Activated naive CD8-positive, alpha-beta T cell treated with anti-CD3 and anti-CD28 coated beads, Interleukin-2, amount 10 ng/mL, durations not matched to agents 7 days and 5 days (primary cell): ENCODE measurements at places on chromosomes 16 and 17.
A peak's percentile ranks its signal among the peaks of the same experiment; 100 is the strongest.

GRCh38 chr17:32520104-32520701 is 33.4 kb downstream of the CDK5R1 start:
- DNase-seq, result peak; percentile 62
- H3K4me1 ChIP-seq, result peaks cover 74% of the 10 kb centered on the region
- H3K27me3 ChIP-seq, result no peaks in the 10 kb centered on the region
- H3K36me3 ChIP-seq, result peaks cover 5% of the 10 kb centered on the region
- H3K4me3 ChIP-seq, result peak overlapping the region; percentile 81

DNA sequence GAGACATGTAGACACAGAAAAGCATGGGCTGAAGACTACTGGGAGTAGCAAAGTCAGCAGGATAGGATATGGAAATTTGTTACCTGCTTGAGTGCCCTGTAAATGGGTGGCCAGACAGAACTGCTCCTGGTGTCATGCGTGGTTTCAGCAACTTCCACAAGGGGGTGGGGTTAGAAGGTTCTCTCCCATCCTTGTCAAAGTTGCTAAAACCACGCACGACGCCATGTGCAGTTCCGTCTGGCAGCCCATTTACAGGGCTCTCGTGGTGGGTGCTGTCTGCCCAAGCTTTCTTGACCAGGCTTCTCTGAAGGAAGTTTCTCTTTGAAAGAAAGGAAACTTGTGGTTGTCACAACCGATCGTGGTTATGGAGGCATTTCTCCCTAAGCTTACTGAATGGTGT is 6.9 kb upstream of the DBNDD1 start:
- peaks cover 17% of the 10 kb centered on the region for H3K4me1 ChIP-seq
- H3K27me3 ChIP-seq, result peaks cover 4% of the 10 kb centered on the region
- no peak overlapping the region for H3K27ac ChIP-seq
- no peak for DNase-seq
- H3K36me3 ChIP-seq, result peaks cover 2% of the 10 kb centered on the region
- H3K4me3 ChIP-seq, result peak overlapping the region; percentile 2

- H3K27ac ChIP-seq, result no peak overlapping the region
- H3K27me3 ChIP-seq, result peaks cover 5% of the 10 kb centered on the region
- H3K4me1 ChIP-seq, result peaks cover 1% of the 10 kb centered on the region
Observed at GRCh38 chr16:1080801-1081733, 8.5 kb downstream of the SSTR5 start.

GRCh38 chr17:67027031-67027628 is 17.2 kb upstream of the CACNG1 start:
- no peaks in the 10 kb centered on the region for H3K27me3 ChIP-seq
- no peak for DNase-seq
- H3K27ac ChIP-seq, result no peak overlapping the region
- no peaks in the 10 kb centered on the region for H3K4me1 ChIP-seq

- no peaks in the 10 kb centered on the region for H3K27me3 ChIP-seq
- H3K36me3 ChIP-seq, result no peaks in the 10 kb centered on the region
- H3K27ac ChIP-seq, result no peak overlapping the region
- no peak overlapping the region for H3K4me3 ChIP-seq
Observed at GRCh38 chr16:62965831-62966230, 929.6 kb upstream of the CDH8 start.

DNA sequence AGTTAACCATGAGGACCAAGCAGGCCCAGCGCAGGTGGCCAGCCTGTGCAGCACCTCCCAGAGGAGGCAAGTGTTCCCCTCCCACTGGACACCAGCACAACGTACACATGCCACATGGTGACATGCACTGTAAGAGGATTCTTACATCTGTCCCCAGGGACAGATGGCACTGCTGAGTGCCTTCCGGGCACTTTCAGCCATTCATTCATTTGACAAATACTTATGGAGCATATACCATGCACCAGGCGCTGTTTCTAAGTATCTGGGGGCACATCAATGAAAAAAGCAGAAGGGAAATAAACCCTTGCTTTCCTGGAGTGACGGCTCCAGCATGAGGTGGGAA is 79.6 kb downstream of the GAS7 start:
- no peak overlapping the region for H3K27ac ChIP-seq
- no peak for DNase-seq
- H3K4me1 ChIP-seq, result peaks cover 55% of the 10 kb centered on the region
- no peak overlapping the region for H3K4me3 ChIP-seq
- H3K36me3 ChIP-seq, result no peaks in the 10 kb centered on the region

GRCh38 chr17:80272366-80272765 is 11.7 kb downstream of the RNF213 start:
- H3K27me3 ChIP-seq, result no peaks in the 10 kb centered on the region
- peaks cover 29% of the 10 kb centered on the region for H3K4me1 ChIP-seq
- no peak for DNase-seq
- H3K36me3 ChIP-seq, result peaks cover 37% of the 10 kb centered on the region
- H3K27ac ChIP-seq, result no peak overlapping the region

GRCh38 chr17:6456914-6457687 is 12.8 kb downstream of the PIMREG start:
- no peak overlapping the region for H3K4me3 ChIP-seq
- no peak overlapping the region for H3K27ac ChIP-seq
- peaks cover 16% of the 10 kb centered on the region for H3K27me3 ChIP-seq
- no peaks in the 10 kb centered on the region for H3K36me3 ChIP-seq
- no peak for DNase-seq

DNA sequence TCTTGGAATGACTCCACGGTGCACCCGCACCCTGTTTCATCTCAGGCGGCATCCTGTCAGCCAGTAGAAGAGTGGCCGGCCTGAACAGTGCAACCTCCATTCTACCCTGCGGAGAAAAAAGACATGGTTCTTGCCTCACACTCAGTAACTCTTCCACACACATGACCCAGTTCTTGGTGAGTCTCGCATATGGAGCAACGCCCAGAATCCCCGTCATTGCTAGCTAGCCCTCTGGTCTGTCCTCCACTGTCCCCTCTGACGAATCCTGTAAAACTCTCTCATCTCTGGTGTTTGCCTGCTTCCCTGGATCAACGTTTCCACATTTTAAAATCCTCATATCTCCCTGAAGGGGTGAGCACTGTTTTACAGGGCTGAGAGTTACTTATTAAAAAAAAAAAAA is 4.2 kb upstream of the RDM1 start:
- no peak overlapping the region for H3K27ac ChIP-seq
- no peak for DNase-seq
- peaks cover 5% of the 10 kb centered on the region for H3K36me3 ChIP-seq
- peaks cover 2% of the 10 kb centered on the region for H3K27me3 ChIP-seq
- no peak overlapping the region for H3K4me3 ChIP-seq
- H3K4me1 ChIP-seq, result peaks cover 14% of the 10 kb centered on the region

DNA sequence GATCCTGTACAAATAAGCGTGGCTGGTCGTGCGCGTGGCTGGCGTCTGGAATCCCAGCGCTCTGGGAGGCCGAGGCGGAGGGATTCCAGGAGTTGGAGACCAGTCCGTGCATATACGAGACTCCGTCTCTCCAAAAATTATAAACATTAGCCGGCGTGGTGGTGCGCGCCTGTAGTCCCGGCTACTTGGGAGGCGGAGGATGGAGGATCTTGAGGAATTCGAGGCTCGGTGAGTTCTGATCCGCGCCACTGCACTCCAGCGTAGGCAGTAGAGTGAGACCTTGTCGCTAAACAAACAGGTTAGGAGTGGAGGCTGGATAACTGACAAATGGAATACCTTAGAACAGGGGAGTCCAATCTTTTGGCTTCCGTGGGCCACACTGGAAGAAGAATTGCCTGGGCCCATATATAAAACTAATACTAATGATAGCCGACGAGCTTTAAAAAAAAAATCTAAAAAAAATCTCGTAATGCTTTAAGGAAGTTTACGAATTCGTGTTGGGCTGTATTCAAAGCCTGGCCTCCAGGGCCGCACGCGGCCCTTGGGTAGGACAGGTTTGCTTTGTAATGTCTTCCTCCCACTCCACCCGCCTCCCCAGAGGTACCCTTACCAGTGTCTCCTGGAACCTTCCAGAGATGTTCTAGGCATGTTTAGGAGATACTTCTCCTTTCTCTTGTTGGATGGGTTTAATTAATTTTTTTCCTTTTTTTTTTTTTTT is 909 bp upstream of the RSL1D1 start:
- H3K36me3 ChIP-seq, result peaks cover 30% of the 10 kb centered on the region
- H3K27me3 ChIP-seq, result no peaks in the 10 kb centered on the region
- H3K4me3 ChIP-seq, result peak overlapping the region; percentile 97
- peaks cover 28% of the 10 kb centered on the region for H3K4me1 ChIP-seq

GRCh38 chr17:66190738-66191592 is 968 bp downstream of the CEP112 start:
- H3K4me1 ChIP-seq, result peaks cover 12% of the 10 kb centered on the region
- no peak overlapping the region for H3K27ac ChIP-seq
- peaks cover 4% of the 10 kb centered on the region for H3K27me3 ChIP-seq
- peaks cover 2% of the 10 kb centered on the region for H3K36me3 ChIP-seq

DNA sequence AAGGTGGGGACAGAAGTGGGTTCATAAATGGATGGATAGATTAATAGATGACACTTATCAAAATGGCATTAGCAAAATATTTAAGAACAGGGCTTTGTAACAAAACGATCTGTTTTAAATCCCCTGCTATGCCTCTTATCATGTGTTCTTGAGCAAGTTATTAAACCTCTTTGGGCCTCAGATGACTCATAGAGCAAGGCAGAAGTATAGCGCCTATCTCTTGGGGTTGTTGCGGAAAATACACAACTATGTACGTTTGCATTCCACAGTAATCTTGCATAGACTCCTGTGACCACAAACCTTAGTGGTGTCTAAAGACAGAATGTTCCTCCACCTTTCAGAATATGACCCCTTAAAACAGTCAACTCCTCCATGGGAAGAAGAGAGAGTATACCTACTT is 116.8 kb downstream of the CDYL2 start:
- no peak for DNase-seq
- peaks cover 2% of the 10 kb centered on the region for H3K27me3 ChIP-seq
- peaks cover 2% of the 10 kb centered on the region for H3K4me1 ChIP-seq
- H3K27ac ChIP-seq, result no peak overlapping the region
- H3K36me3 ChIP-seq, result no peaks in the 10 kb centered on the region

- H3K27me3 ChIP-seq, result peaks cover 3% of the 10 kb centered on the region
- H3K4me3 ChIP-seq, result peak overlapping the region; percentile 96
- no peak for DNase-seq
- H3K36me3 ChIP-seq, result peaks cover 10% of the 10 kb centered on the region
- H3K4me1 ChIP-seq, result peaks cover 38% of the 10 kb centered on the region
Observed at GRCh38 chr17:79010304-79010646, 711 bp upstream of the CANT1 start.

DNA sequence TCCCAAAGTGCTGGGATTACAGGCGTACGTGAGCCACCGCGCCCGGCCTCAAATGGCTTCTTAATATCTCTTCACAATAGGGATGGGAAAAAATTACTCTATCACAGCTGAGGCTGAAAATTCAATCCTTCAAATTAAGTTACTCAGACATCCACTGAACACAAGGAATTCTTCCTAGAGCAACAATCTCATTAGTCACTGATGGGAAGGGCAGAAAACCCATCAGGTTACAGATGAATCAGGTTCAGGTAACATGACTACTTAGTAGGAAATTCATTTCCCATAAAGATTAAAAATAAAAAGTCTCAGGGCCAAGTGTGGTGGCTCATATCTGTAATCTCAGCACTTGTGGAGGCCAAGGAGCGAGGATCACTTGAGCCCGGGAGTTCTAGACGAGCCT is 42.5 kb upstream of the ABR start:
- peaks cover 7% of the 10 kb centered on the region for H3K36me3 ChIP-seq
- DNase-seq, result no peak
- H3K4me1 ChIP-seq, result peaks cover 7% of the 10 kb centered on the region
- no peak overlapping the region for H3K27ac ChIP-seq
- peaks cover 12% of the 10 kb centered on the region for H3K27me3 ChIP-seq
- H3K4me3 ChIP-seq, result no peak overlapping the region

GRCh38 chr16:80171746-80172145 is 369.0 kb upstream of the DYNLRB2 start:
- no peaks in the 10 kb centered on the region for H3K27me3 ChIP-seq
- H3K36me3 ChIP-seq, result no peaks in the 10 kb centered on the region
- no peak overlapping the region for H3K4me3 ChIP-seq
- no peak for DNase-seq
- H3K4me1 ChIP-seq, result no peaks in the 10 kb centered on the region

DNA sequence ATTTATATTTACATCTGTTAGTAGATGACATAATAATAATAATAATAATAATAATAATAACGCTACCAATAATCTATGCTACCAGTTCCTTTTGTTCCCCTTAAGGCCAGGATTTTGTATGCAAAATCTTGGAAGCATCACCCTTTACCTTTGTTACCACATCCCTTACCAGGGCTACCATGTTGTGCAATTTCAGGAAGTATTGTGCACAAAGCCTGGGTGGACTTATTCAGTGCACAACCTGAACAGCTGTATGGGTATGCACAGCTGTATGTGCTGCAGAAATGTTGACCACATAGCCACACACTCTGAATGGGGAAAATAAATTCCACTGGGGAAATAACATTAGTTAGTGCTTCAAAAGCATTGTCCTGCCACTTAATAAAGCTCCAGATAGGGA is 19.9 kb upstream of the CALB2 start:
- H3K36me3 ChIP-seq, result no peaks in the 10 kb centered on the region
- H3K27me3 ChIP-seq, result peaks cover 14% of the 10 kb centered on the region
- no peak overlapping the region for H3K4me3 ChIP-seq
- H3K4me1 ChIP-seq, result peaks cover 2% of the 10 kb centered on the region
